SHP77 treated with DMSO at 0.1 percent for 48 hours (cell line): ENCODE measurements at places on chromosomes 5 and 9.

DNA sequence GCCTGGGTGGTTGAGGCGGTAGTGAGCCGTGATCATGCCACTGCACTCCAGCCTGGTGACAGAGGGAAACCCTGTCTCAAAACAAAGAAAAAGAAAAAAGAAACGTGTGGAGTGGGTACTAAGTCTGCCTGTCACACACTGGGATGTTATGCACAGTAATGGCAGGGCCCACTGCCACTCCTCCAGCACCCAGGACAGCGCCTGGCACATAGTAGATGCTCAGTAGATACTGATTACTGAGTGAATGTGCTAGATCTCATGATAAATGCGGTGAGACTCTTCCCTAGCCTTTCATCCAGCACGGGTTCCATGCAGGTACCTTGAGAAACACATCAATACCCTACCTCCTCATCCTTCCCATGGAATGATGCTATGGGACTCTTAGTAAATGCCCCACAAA is 87.4 kb upstream of the HSPA9 start:
- no peak for DNase-seq

DNA sequence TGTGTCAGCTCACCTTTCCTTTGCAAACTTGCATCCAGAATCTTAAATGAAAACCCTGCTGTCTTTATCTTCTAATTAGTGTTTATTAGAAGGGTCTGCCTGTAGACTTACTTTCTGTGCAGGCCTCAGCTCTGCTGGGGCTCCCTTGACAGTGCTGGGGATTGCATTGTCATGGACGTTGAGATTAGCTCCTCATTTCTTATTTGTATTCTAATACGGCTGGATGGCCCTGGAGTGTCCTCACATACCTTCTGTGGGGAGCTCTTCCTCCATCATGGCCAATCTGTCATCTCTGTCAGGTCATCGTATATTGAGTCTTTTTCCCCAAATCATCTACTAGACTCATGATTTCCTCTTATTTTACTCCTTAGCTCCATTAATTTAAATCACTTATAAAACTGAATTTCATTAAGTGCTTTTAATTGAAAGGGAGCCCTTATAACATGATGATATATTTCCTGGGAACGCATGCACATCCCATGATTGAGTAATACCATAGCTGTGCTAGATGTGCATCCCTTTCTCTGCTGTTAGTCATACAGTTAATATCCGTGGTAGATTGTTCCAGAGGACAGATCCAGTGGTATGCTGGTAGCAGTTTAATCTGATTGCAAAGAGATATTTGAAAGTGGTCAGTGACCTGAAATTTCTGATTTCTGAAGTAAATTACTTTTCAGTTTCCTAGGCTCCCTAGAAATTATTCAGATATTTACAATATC is 61.6 kb downstream of the ICE1 start:
- DNase-seq: no peak

GRCh38 chr9:92727716-92728700 is 36.6 kb downstream of the BICD2 start:
- DNase-seq: no peak

DNA sequence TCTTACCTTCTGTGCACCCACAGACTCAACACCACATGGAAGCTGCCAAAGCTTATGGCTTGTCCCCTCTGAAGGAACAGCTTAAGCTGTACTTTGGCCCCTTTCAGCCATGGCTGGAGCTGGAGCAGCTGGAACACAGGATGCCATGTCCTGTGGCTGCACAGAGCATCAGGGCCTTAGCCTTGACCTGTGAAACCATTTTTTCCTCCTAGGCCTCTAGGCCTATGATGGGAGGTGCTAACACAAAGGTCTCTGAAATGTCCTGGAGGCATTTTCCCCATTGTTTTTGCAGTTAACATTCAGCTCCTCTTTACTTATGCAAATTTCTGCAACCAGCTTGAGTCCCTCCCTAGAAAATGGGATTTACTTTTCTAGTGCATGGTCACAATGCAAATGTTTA is 461.4 kb upstream of the TYRP1 start:
- no peak for DNase-seq

DNA sequence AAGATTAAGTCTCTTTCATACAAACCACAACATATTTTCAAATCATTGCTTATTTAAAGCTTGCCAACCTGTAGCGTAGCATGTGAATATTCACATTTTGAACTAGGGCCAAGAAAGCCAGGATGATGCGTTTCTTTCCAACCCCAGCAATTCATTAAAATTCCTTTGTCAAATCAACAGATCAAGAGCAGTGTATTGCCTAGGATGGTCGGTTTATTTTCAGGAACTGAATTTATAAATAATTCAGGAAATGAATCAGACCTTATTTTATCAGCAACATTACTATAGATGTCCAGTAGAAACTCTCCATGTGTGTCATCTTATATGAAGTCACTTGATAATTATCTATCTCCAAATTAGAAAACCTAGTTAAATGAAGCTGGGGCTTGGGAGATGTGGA is 13.2 kb upstream of the AUH start:
- DNase-seq: no peak

DNA sequence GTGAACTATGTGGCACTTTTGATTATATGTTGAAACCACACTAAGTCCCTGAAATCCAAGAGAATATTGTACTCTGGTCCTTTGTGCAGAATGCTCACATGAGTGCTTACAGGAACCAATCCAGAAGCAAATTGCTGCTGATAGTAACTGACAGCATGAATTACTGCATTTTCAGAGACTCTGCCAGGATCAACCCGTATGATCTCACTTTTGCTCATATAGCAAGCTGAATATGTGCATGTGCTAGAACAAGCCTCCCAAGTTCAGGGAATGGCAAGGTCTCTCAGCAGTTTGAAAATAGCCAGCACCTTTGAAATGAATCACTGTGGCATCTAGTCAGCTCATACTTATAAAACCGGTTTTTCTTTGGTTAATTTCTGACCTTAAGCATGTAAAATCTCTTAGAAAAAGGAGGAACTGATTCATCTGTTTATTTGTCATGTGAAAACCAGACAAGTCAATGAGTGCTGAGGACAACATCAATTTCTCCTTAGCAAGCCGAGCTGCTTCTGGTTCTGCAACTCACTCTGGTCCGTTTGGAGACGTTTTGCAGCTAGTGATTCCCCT is 215.7 kb upstream of the ELL2 start:
- DNase-seq: no peak

- no peak for DNase-seq
These were observed 21.9 kb downstream of the ZDHHC21 start for GRCh38 chr9:14671377-14671776.

DNA sequence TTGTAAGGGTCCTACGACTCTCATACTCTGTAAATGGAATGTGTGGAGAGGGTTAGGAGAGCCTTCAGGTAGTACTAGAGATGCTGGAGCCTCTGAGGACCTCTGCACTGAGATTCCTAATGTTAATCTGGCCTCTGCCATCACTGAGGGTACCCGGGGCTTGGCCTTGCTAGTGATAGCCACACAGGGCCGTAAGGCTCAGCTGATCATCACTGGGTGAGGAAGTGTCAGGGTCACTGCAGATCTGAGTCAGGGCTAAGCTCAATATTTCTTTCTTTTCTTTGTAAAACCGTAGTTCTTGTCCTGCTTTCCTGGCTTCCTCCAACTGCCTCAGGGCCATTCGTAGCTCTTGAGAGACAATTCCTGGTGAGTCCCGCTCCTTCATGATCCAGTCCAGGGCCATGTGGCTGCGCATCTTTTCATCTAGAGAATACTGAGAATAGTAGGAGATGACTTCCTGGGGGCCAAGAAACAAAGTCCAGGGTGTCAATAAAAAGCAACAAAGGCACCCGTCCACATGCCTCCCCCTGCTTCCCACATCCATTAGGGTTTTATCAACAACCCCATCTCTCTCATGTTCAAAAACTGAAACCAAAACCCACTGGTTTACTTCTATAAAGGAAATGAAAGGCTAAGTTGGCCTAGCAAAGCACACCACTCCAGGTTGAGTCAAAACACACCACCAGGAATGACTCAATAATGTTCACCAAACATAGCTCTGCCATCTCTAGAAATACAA is 47.7 kb downstream of the LIX1 start:
- DNase-seq: no peak

DNA sequence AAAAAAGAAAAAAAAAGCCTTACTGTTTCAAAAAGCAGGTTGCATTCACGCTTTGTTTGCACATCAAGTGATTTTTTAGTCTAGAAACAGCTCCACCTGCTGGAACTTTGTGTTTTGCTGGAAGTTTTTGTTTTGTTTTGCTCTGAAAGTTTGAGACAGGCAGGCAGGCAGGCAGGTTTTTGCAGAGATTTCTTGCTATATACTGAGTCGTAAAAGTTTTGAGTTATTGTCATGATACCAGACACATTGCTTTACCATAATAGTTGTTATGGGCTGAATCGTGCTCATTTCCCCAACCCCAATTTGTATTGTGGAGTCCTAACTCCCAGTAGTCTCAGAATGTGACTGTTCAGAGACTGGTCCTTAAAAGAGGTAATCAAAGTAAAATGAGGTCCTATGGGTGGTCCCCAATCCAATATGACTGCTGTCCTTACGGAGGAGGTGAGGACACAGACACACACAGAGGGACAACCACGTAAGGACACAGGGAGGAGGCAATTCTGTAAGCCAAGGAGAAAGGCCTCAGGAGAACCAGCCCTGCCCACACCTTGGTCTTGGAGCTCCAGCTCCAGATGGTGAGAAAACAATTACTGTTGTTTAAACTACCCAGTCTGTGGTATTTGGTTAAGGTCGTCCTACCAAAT is 20.9 kb downstream of the OR2Y1 start:
- no peak for DNase-seq

- DNase-seq: no peak
These were observed 489.1 kb downstream of the CSNK1G3 start for GRCh38 chr5:124001036-124001615.

GRCh38 chr5:144004146-144004545 is 166.3 kb downstream of the YIPF5 start:
- no peak for DNase-seq

DNA sequence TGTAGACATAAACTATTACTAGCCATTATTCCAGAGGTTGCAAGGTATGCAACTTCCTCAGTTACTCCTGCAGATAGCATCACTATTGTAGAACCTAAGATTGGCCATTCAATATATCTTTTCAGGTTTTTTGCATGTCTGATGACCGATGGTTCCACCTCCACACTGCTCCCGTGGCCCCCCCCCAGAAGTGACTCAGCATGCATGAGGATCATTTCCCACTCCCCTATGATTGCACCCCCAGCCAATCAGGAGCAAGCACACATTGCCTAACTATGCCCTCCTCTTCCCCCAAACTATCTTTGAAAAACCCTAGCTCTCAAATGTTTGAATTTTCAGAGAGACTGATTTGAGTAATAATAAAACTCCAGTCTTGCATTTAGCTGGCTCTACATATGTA is 601.4 kb upstream of the TLE4 start:
- DNase-seq: no peak

GRCh38 chr9:75064307-75065025 is 23.5 kb downstream of the NMRK1 start:
- DNase-seq: no peak

- DNase-seq: no peak
These were observed 1359.1 kb upstream of the CDH9 start for GRCh38 chr5:28397502-28397941.

DNA sequence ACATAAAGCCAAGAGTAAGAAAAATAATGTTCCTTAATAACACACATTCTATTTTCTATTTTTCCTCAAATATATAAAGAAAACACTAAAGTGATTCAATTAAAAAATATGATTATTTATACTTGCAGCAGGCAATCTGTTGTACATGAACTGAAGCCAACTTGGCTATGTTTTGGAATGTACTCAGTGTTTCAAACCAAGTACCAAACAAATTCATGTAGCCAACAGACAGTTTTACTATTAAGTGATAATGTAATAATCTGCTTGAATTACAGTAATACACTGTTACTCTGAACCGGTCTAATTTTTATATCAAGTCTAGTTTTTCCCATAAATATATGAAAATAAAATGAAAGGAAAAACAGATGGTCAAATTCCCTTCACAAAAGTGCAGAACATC is 58.0 kb downstream of the CEP120 start:
- DNase-seq: no peak

DNA sequence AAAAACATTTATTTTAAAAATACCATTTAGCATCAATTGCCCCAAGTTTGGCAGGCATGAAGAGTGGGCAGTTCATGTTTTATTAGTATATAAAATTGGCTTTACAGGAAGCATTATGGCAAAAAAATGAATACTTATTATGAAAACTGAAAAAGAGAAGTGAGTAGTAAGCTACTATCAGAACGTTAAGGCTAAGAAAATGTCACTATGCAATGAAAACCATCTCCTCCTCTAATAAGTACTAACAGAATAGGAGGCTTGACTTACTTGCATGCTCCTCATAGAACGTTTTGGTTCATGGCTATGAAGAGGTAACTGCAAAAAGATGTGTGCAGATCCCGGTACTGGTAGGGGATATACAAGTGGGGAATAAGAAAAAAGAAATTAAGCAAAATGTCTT is 23.6 kb downstream of the TICAM2 start:
- no peak for DNase-seq

GRCh38 chr9:12060067-12060466 is 633.1 kb upstream of the TYRP1 start:
- no peak for DNase-seq

DNA sequence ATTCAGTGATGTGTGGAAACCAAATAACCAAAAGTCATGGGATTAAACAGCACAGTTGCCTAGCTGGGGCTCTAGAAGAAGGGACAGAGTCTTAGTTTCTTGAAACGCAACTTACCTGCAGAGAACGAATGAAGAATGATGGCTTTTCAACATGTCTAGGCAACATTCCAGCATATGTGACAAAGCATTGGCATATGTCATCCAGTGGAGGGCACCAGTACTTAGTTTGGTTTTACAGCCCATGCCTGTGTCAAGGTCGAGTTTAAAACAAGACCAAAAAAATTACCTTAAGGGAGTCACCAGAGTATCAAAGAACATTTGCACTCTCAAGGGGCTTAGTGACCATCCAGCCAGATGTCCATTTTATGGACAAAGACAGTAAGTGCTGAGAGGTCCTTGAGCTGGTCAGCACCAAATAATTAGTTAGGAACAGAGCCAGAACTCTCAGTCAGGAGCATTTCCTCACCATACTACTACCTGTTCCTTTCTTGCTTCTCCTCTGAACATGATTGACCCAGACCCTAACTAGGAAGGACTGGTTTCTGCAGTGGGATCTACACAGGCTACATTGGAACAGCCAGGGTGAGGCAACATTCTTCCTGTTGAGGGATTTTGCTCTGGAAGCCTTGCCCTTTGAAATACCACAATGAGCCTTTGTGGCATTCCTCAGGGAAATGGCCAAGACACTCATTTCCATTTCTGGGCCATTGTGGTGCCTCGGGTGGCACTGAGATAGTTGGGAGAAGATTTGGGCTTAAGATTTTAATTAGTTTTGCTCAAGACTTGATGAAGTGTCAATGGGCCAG is 75.4 kb upstream of the ANKH start:
- peak; percentile 60 for DNase-seq

- DNase-seq: no peak
These were observed 130.6 kb downstream of the SLF1 start for GRCh38 chr5:94749042-94749441.

GRCh38 chr5:104199771-104200170 is 637.2 kb upstream of the NUDT12 start:
- DNase-seq: no peak

DNA sequence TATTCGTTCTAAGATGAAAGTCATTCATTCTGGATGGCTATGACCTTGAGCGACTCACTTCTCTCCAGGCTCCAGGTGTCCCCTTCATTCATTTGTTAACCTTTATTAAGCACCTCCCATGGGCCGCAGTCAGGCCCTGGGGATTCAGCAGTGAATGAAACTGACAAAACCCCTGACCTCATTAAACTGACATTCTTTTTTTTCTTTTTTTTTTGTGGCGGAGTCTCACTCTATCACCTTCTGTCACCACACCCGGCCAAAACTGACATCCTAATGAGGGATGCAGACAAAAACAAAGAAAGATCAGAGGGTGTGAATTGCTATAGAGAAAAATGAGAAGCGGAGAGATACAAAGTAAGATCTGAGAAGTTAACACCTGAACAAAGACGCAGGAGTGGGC is 16.5 kb upstream of the ODF2 start:
- DNase-seq: no peak
